GM18507 (cell line): ENCODE measurements at places on chromosomes 1 and 21.

DNA sequence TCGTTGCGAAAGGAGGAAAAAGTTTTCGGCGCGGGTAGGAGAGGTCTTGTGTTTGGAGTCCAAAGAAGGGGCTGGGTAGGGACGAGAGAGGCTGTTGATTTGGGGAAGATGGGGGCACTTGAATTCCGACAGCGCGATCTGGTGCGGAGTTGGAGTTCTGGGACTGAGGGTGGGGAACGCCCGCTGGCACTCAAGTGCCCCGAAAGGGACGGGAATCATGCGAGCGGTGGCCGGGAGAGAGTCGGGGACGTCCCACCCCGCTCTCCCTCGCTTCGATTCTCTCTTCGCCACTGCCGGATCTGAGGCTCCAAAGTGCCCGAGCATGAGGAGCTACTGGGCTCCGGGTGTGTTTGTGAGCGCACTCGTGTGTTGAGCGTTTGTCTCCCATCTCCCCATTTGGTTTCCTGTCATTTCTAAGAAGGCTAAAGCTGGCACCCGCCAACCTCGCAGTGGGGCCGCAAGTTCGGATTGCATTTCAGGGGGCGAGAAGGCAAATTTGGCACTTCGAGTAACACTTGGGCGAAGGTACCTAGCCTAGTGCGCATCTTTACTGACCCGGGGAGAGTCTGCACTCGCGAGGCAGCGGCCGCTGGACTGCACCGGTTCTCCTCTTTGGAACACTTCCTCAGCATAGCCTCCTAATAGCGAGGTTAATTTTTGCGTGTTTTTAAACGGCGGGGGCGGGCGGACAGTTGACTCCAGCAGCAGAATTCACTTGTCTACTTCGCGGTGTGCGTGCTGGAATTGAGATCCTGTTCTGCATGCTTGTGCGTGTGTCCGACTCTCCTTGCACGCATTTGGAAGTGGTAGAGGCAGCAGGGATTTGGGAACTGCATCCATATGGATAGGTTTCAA lies 1.2 kb downstream of the CHRM3 start:
- no peak for DNase-seq

- DNase-seq, result no peak
Observed at GRCh38 chr21:42650441-42651421, 2.7 kb upstream of the PDE9A start.

DNA sequence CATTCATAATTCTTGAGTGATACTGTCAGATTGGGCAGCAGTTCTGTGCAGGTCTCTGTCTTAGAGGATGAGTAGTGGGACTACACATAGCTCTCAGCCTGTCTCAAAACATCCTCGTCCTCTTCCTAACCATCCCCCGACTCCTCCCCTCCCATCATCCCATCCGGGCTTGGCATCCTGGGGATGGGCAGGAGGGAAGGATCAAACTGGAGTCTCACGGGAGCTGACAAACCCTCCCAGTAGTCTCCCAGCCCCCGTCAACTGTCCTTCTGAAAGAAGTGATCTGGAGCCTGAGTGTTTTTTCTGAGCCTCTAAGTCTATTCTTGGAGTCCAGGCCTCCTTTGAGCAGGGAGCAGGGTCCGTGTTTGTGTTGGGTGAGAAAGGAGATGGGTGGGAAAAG lies 102.0 kb downstream of the PAX7 start:
- DNase-seq, result no peak

DNA sequence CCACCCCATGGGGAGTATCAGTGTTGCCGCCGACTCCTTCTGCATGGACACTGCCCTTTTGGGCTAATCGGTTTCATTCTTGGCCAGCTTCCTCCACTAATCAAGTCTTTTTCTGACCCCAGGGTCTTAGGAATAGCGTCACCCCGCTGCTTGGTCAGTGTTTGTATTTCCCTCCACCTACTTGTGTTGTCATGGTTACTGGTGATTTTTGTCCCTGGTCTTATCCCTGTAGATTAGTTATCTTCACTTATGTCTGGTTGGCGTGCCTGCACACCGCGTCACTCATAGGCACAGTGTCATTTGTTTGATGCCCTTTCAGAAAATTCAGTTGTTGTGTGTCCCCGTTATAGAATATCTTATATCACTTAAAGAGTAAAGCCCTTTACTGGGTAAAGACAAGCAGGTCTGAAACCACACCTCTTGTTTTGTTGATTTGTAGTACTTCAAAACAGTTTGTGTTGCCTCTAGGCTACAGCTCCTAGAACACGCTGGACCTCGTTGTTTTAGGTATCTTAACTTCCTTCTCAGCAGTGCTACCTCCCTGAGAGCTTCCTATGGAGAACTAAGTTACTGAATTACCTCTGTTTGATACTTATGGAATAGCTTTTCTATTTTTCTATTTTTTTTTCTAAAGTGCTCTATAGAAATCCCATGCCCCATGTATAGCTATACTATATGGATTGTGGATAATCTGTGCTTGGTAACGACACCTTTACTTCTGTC lies 868 bp downstream of the PPP1R12B start:
- DNase-seq, result no peak

DNA sequence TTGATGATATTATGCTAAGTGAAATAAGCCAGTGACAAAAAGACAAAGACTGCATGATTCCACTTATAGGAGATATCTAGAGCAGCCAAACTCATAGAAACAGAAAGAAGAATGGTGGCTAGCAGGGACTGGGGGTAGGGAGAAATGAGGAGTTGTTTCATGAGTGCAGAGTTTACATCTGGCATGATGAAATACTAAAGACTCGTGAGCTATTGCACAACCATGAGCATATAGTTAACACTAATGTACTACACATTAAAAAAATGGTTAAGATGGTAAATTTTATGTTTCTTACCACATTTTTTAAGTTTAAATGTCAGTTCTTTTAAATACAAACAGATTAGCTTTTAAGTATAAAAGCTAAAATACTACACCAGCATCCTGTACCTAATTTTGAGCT lies 57.8 kb downstream of the ESRRG start:
- no peak for DNase-seq

GRCh38 chr1:78277253-78277652 lies 213.5 kb upstream of the PTGFR start:
- DNase-seq, result no peak

DNA sequence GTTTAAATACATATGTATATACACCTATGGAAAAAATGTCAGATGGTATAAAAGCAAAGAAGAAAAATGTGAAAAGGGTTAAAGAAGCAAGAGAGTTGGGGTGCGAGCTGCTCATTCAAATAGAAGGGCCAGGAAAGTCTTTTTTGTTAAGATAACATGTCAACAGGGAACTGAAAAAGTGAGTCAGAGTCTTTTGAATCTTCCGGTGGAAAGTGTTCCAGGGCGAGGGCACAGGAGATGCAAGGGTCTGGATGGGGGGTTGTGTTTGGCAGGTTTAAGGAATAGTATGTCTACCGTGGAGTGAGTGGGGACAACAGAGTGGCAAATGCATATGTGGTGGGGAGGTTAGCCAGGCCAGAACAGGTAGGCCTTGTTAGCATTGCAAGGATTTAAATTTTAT lies 22.2 kb upstream of the GNG12 start:
- no peak for DNase-seq

DNA sequence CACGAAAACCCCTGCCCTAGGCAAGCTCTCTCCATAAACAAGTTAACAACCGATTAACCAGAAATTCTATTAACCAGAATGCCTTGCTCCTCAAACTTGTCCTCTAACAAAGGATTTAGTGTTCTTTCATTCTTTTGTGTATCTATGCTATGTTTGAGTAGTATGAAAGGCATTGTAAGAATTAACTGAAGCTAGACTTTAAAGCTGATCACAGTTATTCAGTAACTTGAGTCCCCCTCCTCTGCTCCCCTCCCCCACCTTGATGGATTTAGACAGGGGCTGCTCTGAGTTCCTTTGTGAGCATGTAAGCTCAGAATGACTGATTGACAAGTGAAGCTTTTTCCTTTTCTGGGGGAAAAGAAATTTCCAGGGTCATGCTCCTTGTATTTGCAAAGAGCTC lies 257.6 kb downstream of the TTLL7 start:
- DNase-seq, result no peak

DNA sequence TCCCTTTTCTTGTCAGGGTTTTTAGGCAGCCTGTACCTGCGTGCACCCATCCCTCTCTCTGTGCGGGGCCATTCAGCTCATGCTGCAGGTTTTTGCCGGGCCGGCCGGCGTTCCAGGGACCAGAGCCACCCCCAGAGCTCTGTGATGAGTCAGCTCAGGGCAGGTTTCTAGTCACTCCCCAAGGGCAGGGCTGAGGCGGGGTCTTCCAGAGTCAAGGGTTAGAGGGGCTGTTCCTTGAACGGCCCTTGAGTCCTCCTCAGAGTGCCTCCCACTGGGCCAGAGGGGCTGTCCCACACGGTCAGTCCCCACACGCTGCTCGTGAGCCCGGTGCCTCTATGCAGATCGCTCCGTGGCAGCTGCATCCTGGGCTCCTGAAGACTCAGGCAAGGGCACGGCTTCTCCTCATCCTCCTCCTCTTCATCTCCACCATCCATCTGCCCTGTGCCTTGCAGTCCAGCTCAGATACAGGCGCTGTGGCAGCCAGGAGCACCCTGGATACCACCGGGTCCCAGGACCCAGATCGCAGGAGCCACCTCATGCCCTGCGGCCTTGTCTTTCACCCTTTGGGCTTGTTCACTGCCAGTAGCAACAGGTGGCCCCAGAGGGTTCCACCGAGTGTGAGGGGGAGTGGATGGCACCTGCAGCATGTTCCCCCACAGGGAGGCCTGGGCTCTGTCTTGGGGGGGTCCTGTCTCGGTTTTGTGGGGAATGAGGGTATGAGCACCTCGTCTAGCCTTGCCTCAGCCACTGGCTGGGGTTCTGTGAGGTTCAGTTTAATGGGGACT lies 17.4 kb downstream of the SLX9 start:
- no peak for DNase-seq

GRCh38 chr1:116950517-116951199 lies 40.9 kb downstream of the PTGFRN start:
- DNase-seq, result no peak

- no peak for DNase-seq
Observed at GRCh38 chr21:15809818-15810217, 80.0 kb downstream of the USP25 start.

DNA sequence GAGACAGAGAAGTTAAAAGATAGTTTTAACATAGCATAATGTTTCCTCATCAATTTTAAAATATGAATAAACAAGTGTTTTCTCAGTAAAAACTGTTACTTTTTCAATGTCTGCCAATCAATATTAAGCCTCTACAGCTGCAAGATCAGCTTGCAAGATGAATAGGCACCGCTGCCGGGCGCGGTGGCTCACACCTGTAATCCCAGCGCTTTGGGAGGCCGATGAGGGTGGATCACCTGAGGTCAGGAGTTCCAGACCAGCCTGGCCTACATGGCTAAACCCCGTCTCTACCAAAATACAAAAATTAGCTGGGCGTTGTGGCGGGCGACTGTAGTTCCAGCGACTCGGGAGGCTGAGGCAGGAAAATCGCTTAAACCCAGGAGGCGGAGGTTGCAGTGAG lies 54.8 kb upstream of the SH3GLB1 start:
- no peak for DNase-seq

DNA sequence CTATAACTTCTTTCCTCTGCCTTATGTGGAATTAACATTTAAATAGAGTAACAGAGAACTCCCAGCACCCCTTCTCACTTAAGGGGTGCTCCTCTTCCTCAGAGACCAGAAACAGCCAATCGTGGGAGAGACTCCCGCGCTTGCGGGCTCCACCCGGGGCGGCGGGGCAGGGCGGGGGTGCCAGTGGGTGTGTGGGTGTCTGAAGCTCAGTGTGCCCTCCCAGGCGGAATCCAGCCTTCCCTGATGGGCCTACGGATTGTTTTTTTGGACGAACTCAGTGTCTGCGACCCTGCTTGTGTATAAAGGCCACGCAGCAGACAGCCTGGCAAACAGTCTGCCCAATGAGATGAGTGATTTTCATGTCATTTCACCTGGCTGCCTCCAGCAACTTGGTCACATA lies 6.2 kb downstream of the RCC2 start:
- no peak for DNase-seq
